Activated CD4-positive, alpha-beta T cell treated with anti-CD3 and anti-CD28 coated beads, Interleukin-2, amount 50 U/mL, for 4 hours (primary cell): ENCODE measurements at places on chromosomes 3 and 15.

- DNase-seq: no peak
Observed at GRCh38 chr3:94159062-94159828, 96.4 kb downstream of the NSUN3 start.

- no peak for DNase-seq
Observed at GRCh38 chr3:99505200-99505599, 133.2 kb upstream of the COL8A1 start.

DNA sequence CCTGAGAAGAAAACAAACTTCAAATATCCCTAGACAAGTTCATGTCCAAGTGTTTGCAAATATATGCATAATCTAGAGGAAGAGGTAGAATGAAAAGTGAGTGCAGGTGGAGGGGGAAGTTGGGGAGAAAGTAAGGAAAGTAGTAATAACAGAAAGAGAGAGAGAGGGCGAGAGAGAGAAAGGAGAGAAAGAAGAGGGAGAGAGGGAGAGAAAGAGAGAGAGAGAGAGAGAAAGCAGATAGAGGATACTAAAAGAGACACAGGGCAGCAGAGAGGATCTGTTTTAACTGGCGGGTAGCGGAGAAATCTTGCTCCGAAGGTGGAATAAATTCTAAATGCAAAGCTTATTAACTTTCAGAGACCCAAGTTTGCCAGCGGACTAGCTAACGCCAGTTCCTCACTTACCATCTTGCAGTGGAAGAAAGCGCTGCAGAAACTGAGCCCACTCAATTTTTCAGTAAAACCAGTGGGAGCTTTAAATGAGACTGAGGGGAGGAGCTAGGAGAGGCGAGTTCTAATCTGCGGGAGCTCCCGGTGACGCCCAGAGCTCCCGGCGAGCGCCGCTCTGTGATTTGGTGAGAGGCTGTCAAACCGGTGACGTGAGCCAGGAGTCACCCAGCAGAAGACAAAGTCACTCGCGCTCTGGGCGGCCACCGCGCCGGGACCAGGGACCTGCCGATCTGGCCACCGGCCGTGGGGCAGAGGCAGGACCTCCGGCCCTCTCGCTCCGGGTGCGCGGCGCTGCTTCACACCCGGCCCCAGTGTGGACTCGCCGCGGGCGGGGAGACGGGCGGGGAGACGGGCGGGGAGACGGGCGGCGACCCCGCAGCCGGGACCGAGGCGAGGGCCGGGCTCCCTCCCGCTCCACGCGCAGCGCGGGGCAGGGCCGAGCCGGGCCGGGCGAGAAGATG lies at the start of gene GMNC:
GMNC (minus strand) TSS at position 486 of the 910 bp plus-strand sequence; CDS start at position 407, 79 bp downstream.
- no peak for DNase-seq

GRCh38 chr15:98651036-98651481 lies 2.7 kb downstream of the IGF1R start:
- peak; percentile 36 for DNase-seq

- no peak for DNase-seq
Observed at GRCh38 chr3:120637851-120638559, 41.9 kb downstream of the NDUFB4 start.

- no peak for DNase-seq
Observed at GRCh38 chr3:116103868-116104530, 341.3 kb downstream of the LSAMP start.
